ENCODE measurements at places on chromosomes 7 and 10. TPM values are rescaled to one million over a fixed set of nuclear protein-coding genes. Genes with fewer than 3 reads are reported as not detected.

Gene LRRC17
- 0.72 TPM for total RNA-seq

- no peak for DNase-seq
These were observed 61.3 kb downstream of the RBM33 start for GRCh38 chr7:155705623-155706360.

Gene CYP26C1
- 0.22 TPM for total RNA-seq

DNA sequence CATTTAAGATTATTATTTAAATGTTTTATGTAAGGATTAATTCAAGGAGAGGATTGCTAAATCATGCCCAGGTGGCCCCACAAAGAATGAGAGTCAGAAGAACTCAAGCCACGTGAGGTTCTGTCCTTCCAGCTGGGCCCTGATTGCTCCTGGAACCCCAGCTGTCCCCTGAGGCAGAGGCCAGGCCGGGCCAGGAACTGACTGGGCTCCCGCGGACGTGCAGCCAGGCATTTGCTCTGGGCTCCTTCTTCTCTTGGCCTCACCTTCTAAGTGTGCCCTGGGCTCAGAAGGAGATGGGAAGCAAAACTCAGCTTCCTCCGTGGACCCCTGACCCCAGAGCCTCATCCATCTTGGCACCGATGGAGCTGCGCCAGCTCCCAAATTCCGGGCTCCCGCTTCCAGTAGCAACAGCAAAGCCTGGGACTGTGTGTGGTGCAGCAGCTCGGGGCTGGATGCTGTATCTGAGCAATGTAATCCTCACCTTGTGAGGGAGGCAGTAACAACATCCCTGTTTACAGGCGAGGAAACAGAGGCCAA, 250.6 kb upstream of the PPP2R2D start:
- DNase-seq: no peak

- no peak for DNase-seq
These were observed 48.6 kb downstream of the GTF2IRD1 start for GRCh38 chr7:74502216-74502891.

Gene INSYN2A
- not detected for total RNA-seq

- no peak for DNase-seq
These were observed 82.6 kb upstream of the NPVF start for GRCh38 chr7:25310896-25311295.

- DNase-seq: no peak
These were observed 323.1 kb upstream of the KIAA1217 start for GRCh38 chr10:23885853-23886252.

DNA sequence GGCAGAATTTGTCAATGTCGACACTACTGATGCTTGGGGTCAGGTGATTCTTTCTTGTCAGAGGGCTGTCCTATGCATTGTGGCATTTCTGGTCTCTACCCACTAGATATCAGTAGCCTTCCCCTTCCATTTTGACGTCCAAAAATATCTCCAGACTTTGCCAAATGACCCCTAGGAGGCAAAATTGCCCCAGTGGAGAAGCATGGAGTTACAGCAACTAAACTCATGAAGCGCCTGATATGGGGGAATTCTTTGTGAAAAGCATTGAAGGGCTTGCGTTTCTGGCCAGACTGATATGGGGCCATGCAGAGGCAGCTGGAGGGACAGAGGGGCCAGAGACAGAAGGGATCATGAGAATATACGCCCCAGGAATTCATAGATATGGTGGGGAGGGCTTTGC, 43.6 kb downstream of the ADRB1 start:
- DNase-seq: no peak

DNA sequence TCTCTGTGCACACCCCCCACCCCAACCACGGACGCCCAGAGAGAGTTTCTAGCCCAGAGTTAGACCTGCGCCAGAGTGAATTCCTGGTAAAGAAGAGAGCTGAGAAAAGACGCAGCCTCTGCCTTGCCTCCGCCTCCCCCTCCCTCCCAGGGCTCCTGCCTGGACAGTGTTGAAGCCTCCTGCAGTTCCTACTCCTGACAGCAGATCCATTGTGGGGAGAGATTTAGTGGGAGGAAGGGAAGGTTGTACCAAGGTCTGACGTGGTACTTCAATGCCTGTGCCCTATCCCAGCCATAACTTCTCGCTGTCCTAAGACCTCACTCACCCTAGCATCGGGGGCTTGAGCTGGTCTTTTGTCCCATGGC, 952 bp downstream of the SRRM3 start:
- DNase-seq: no peak

Gene CPN1
- total RNA-seq: not detected

DNA sequence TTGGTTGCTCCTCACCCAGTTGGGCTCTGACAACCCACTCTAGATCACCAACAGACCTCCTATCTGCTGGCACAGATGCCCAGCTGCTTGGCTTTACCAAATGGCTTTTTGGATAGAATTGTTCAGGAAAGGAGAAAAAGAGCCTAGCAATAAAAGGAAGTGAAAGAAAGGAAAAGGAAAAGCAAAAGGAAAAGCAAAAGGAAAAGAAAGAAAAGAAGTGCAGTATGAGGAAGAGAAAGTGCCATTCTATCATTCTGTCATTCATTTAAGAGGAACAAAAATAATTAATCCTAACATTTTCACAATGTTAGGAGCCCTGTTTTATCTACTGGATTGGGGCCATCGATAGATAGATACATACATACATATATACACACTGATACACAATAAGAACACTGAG, 353.6 kb downstream of the THSD7A start:
- DNase-seq: no peak

Gene TLX1
- total RNA-seq: not detected

Gene TAS2R4
- total RNA-seq: 5.4 TPM

DNA sequence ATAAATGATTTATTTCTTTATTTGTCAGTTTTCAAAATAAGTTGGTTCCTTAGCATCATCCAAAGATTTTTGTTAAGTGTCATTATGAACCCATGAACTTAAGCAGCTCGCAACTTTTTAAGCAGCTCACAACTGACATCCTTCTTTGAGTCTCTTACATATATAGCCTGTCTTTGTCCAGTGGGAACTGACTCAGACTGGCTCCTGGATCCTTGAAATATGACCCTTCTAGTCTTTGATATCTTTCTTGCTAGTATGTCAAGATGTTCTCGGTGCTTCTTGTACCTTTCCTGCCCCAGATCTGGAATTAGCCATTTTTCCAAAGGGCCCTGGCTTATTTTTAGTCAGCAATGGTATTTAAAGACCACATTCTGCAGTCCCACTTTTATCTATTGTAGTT, 53.9 kb upstream of the ARID5B start:
- DNase-seq: no peak

Gene FAM3C
- total RNA-seq: 19.9 TPM

DNA sequence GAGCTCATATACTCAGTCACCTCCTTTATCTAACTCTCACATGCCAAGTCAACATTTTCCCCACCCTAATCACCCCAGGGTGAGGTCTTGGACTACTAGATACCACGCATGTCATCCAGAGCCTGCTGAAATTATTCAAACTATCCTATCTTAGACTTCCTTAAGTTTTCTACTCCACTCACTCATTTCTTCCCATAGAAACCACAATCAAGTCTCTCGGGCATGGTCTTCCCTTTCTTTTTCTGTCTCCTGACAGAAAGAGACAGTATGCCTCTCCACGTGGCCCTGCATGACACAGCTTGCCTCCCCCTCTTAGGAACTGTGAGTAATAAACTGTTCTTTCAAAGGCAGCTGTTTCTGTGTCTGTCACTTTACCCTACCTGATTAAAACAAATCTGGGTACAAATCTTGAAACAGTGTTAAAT, 29.4 kb downstream of the TAS2R41 start:
- DNase-seq: no peak

Gene SLC26A3
- not detected for total RNA-seq

DNA sequence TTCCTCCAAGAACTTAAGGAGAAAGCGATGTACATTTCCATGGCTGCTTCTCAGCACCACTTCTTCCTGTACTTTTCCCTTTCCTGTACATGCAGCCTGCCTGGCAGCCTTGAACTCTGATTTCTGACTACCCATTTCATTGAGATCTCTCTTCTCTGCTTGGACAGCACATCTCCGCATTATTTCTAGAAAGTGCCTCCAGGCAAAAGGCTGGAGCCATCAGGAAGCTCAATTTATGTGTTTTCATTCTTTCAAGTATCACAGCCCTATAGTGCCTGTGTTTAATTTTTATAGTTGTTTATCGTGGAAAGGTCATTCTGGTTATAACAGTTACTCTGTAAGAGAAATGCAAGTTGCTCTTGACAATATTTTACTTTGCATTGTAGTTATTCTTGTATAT, 688.0 kb upstream of the ANKRD30A start:
- DNase-seq: no peak

GRCh38 chr7:29230871-29231345, 36.3 kb downstream of the CHN2 start:
- no peak for DNase-seq

Gene HTR7
- total RNA-seq: not detected

Gene ASAH2B
- total RNA-seq: 2.9 TPM

DNA sequence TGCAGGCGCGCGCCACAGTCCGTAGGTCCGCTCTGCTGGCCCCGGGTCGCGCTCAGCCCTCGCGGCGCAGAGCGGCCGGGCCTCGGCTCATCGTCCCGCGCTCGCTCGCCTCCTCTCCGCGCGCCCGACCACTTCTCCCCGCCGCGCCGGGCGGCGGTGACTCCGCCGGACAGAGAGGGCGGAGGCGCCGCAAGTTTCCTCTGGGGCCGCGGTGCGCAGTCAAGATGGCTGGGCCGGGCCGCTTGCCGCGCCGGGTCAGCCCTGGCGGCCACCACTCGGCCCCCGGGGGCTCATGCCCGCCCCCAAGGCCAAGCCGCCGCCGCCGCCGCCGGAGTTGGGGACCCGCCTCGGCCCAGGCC, 441 bp downstream of the FZD8 start:
- DNase-seq: no peak

DNA sequence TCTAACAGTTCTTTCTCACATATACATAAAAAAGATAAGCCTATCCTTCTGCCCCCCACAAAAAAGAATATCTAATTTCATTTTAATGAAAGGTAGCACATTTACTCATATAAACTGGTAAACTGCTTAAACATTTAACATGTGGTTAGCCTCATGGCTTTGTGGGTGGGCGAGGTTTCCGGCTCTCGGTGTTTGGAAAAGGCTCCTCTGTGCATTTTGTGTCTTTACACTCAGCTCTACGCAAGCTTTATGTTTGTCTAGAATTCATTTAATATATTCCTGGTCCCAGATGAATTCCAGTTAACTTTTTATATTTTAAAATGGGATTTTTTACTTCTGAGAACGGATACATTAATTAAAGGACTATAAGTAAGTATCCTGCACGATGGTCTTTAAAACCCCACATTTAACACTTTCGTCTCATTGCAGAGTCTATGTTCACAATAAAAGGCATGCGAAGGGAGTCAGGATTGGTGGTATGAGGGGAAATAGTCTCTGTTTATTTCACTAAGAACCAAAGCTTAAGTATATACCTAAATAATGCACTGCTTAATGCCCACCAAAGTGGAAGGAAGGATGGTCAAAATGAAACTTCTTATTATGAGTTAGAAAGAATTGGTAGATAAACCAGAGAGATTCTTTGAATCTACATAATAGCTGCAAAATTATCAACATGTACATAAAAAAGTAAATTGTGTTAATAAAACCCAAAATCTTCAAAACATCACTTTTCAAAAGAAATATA, 197.2 kb downstream of the CRPPA start:
- DNase-seq: peak; percentile 39

DNA sequence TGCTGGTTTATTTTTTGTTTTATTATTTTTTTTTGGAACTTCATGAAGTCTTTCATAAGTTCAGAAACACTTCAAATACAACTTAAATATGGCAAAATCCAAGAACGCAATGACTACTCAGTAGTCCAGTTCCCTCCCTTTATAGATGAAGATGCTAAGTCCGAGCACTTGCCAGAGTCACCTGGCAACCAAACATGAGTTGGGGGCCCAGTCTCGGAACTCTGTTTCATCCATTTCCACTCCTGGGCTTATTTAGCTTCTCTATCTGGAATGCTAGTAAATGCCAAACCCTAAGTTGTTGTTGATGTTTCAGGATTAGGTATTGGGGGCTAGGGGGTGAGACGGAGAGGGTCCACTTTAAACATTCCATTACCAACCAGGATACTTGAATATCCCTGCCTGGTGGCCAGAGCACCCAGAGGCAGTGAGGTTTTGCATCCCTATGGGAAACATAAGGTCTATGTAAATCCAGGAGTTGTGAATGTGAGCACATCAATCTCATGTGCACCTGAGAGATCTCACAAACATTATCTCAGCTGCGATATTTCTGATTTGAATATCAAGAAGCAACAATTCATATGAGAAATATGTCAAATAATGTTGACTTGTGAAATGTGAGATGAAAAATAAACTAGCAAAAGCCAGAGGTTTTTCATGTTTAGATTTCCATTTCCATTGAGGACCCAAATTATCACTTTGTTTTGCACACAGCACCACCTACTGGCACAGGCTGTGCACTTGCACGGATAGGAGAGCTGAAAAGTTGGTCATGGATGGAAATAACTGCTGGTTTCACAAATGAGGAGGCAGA, 129.3 kb downstream of the PKD1L1 start:
- no peak for DNase-seq

Gene PAX4
- not detected for total RNA-seq

GRCh38 chr7:33554046-33554445, 351.3 kb upstream of the BMPER start:
- no peak for DNase-seq

GRCh38 chr10:79238606-79239005, 108.7 kb upstream of the PPIF start:
- no peak for DNase-seq

Gene ZNF804B
- not detected for total RNA-seq

- no peak for DNase-seq
These were observed 43.1 kb downstream of the SYPL1 start for GRCh38 chr7:106068986-106069385.

DNA sequence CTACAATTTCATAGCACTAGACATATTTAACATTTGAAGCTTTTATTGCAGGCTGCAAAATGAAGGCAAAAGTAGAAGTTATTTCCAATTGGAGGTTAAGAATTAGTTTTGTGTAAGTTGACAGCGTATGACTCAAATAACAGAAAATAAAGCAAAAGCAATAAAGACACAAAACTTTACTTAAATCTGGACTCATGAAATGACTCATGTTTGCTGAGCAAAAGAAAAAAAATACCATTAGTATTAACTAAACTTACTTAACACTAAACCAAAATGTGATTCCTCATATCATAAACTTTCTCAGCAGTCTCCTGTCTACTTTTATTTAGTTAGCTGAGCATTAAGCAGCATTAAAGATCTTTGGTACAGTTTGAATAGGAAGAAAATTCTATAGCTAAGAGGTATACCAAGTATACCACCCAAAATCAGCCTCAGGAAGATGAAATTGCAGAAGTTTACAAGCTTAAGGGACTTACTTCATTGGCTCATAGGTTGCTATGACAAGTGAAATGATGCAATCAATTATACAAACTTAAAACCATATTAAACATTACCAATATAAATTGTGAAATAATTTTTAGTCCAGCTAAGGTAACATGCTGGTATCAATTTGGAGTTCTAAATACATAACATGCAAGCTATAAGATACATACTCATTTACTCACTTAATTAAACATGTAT, 1131.4 kb downstream of the XPNPEP1 start:
- DNase-seq: no peak

DNA sequence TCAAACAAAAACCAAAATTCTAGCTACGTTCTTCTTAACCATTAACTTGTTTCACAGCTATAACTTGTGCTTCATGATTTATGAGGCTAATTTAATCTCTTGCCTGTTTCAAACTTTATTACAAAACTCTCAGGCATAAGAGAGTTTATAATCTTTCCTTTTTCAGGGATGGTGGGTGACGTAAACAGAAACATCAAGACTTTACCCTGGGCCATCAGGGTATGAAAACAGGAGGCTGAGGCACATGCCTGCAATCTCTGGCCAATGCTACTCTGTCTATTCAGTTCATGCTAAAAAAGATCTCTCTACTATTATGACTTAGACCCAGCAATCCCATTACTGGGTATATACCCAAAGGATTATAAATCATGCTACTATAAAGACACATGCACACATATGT, 55.9 kb upstream of the VWC2 start:
- no peak for DNase-seq

- no peak for DNase-seq
These were observed 21.5 kb upstream of the CALD1 start for GRCh38 chr7:134757938-134758337.
